WTC11 (cell line): ENCODE measurements at places on chromosomes 7 and 10. TPM values are rescaled to one million over a fixed set of nuclear protein-coding genes. Genes with fewer than 3 reads are reported as not detected.

GRCh38 chr7:29606287-29606721 lies 42.7 kb downstream of the PRR15 start:
- DNase-seq: no peak
- peaks cover 27% of the 10 kb centered on the region for H3K4me1 ChIP-seq
- H3K27me3 ChIP-seq: peaks cover 7% of the 10 kb centered on the region
- no peak overlapping the region for H3K4me3 ChIP-seq

Gene HTR7
- 8.9 to 11.2 TPM (median 9.3 TPM) in 3 replicates for total RNA-seq

- H3K4me1 ChIP-seq: 0 out of 2 replicates have a peak, but pooled peaks cover 3% of the 10 kb centered on the region
- H3K27me3 ChIP-seq: peaks cover 27% of the 10 kb centered on the region
- peak; percentile 97 for DNase-seq
- no peak within 1 kb of the TSS; the same call in 1 of the 2 replicates for H3K27ac ChIP-seq
Observed at GRCh38 chr7:92178928-92179924, at the start of gene LRRD1. Gene LRRD1, minus strand, starts transcription at chr7:92179142. Its CDS starts 13,940 bp downstream, at chr7:92165202.

DNA sequence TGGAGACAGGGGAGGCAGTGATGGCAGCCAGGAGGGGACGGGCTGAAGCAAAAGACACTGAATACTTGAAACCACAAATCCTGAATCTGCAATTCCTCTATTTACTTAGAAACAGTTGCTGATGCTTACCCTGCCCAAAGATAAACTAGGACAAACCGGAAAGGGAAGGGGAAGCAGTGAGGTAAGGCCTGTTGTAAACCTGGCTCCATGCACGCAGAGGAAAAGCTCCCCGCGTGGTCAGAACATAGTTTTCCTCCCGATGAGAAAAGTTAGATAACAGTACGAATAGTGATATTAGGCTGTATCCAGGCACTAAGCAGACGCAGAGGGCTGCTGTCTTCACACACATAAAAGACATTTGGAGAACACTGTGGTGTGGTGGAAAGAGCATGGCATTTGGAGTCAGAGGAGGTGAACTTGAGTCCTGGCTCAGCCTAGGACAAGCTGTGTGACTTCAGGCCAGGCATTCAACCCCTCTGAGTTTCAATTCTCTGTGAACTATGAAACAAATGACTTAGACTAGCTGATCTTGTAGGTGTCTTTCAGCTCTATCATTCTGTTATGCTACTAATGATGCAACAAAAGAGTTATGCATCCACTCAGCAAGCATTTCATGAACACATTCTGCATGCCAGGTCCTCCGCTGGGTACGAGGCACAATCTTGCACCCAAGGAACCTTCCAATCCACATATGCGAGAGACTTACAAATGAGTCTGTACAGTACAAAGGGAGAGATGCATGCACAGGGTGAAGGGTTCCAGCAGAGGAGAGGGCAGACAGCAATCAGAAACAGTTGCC lies 80.9 kb downstream of the SORBS1 start:
- no peak overlapping the region for H3K4me3 ChIP-seq
- H3K36me3 ChIP-seq: peaks cover 9% of the 10 kb centered on the region; the same call in 1 of the 2 replicates
- H3K4me1 ChIP-seq: peaks cover 56% of the 10 kb centered on the region
- no peaks in the 10 kb centered on the region for H3K27me3 ChIP-seq
- no peak for DNase-seq

- H3K4me3 ChIP-seq: no peak overlapping the region
- no peak overlapping the region for H3K27ac ChIP-seq
- H3K36me3 ChIP-seq: no peaks in the 10 kb centered on the region
- H3K4me1 ChIP-seq: peaks cover 19% of the 10 kb centered on the region
- no peaks in the 10 kb centered on the region for H3K27me3 ChIP-seq
Observed at GRCh38 chr10:116721547-116722392, 20.6 kb downstream of the HSPA12A start.

DNA sequence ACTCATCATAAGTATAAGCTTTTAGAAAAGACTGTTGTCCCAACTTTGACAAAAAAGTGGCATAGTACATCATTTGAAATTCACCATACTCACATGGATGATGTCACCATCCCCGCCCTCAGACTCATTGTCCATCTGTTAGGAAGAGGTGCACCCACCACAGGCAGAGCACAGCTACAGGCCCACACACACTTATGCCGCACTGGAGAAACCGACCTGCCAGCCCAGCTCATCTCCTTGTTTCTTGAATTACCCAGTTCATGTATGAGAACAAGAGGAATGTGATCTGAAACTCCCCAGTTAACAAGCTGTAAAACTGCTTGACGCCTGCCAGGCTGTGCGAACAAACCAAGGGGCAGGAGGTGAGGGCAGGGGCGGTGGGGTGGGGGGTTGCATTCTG lies 312.0 kb downstream of the DPP6 start:
- H3K4me3 ChIP-seq: no peak overlapping the region
- no peak for DNase-seq
- peaks cover 15% of the 10 kb centered on the region for H3K27me3 ChIP-seq
- no peaks in the 10 kb centered on the region for H3K4me1 ChIP-seq

DNA sequence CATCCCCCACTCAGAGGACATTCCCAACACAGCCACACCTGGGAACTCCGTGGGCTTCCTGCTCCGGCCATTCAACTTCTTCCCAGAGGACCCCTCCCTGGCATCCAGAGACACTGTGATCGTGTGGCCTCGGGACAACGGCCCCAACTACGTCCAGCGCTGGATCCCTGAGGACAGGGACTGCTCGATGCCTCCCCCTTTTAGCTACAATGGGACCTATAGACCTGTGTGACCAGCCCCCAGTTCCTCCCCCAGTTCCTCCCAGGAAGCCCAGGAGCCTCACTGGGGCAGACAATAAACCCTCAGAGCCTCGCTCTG lies 8.6 kb downstream of the AOC1 start:
- no peak for DNase-seq
- H3K4me3 ChIP-seq: no peak overlapping the region
- peaks cover 5% of the 10 kb centered on the region; the same call in 1 of the 2 replicates for H3K36me3 ChIP-seq
- peaks cover 4% of the 10 kb centered on the region; the same call in 1 of the 2 replicates for H3K27me3 ChIP-seq

GRCh38 chr7:45573204-45573603 lies 964 bp upstream of the ADCY1 start:
- peaks cover 48% of the 10 kb centered on the region for H3K27me3 ChIP-seq
- no peak overlapping the region for H3K27ac ChIP-seq
- no peaks in the 10 kb centered on the region for H3K36me3 ChIP-seq
- peak overlapping the region; percentile 75 for H3K4me3 ChIP-seq
- H3K4me1 ChIP-seq: peaks cover 36% of the 10 kb centered on the region

DNA sequence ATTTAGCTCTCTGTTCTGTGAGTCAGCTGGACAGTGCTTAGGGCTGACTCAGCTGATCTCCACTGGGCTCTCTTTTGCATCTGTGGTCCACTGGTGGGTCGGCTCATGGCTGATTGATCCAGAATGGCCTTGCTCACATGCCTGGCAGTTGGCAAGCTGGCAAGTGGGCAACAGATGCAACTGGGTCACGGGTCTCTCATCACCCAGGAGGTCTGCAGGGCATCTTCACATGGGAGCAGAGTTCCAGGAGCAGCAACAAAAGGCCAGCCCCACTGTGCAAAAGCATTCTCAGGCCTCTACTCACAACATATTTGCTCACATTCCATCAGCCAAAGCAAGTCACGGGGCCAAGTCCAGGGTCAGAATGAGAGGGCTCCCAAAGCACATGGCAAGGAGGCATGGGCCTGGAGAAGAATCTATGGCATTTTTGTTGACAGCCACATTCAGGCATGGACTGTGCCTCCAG lies 98.8 kb downstream of the OAT start:
- H3K4me3 ChIP-seq: no peak overlapping the region
- no peaks in the 10 kb centered on the region for H3K4me1 ChIP-seq
- H3K27me3 ChIP-seq: no peaks in the 10 kb centered on the region
- no peak for DNase-seq

Gene YKT6
- 82.2 to 102 TPM (median 83.7 TPM) in 3 replicates for total RNA-seq

- H3K27ac ChIP-seq: peak overlapping the region; percentile 96
- peak overlapping the region; percentile 92 for H3K4me3 ChIP-seq
- DNase-seq: peak; percentile 58
Observed at GRCh38 chr10:43407576-43408330, 1.2 kb downstream of the HNRNPF start.

DNA sequence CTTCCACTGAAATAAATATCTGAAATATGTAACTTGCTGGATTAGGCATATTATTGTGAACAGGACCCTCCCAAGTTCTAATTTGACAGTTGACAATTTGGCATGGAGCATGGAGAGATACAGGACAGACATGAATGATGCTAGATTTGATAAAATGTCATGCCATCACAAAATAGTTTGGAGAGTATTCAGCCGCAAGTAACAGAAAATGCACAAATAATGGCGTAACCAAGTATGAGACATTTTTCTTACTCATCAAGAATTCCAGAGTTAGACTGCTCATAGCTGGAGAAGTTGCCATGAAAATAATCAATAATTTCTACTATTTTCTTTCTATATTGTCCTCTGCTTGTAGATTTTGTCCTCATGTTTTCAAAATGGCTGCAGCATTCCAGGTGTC lies 45.5 kb upstream of the GPAM start:
- no peak overlapping the region for H3K27ac ChIP-seq
- H3K4me3 ChIP-seq: no peak overlapping the region
- H3K36me3 ChIP-seq: peaks cover 3% of the 10 kb centered on the region; the same call in 1 of the 2 replicates
- no peaks in the 10 kb centered on the region for H3K27me3 ChIP-seq
- H3K4me1 ChIP-seq: peaks cover 10% of the 10 kb centered on the region

GRCh38 chr7:23759671-23760391 lies 49.8 kb downstream of the STK31 start:
- no peak for DNase-seq
- no peak overlapping the region for H3K27ac ChIP-seq
- no peak overlapping the region for H3K4me3 ChIP-seq
- no peaks in the 10 kb centered on the region for H3K36me3 ChIP-seq
- peaks cover 5% of the 10 kb centered on the region; the same call in 1 of the 2 replicates for H3K27me3 ChIP-seq

GRCh38 chr7:22934023-22934422 lies 79.9 kb downstream of the HYCC1 start:
- H3K36me3 ChIP-seq: peaks cover 7% of the 10 kb centered on the region
- H3K4me1 ChIP-seq: peaks cover 29% of the 10 kb centered on the region
- H3K27ac ChIP-seq: peak overlapping the region; percentile 87
- no peak overlapping the region for H3K4me3 ChIP-seq
- H3K27me3 ChIP-seq: no peaks in the 10 kb centered on the region

Gene LRIT1
- not detected in 3 replicates for total RNA-seq

Gene OGDHL
- total RNA-seq: 35.1 to 42.0 TPM (median 36.5 TPM) in 3 replicates

DNA sequence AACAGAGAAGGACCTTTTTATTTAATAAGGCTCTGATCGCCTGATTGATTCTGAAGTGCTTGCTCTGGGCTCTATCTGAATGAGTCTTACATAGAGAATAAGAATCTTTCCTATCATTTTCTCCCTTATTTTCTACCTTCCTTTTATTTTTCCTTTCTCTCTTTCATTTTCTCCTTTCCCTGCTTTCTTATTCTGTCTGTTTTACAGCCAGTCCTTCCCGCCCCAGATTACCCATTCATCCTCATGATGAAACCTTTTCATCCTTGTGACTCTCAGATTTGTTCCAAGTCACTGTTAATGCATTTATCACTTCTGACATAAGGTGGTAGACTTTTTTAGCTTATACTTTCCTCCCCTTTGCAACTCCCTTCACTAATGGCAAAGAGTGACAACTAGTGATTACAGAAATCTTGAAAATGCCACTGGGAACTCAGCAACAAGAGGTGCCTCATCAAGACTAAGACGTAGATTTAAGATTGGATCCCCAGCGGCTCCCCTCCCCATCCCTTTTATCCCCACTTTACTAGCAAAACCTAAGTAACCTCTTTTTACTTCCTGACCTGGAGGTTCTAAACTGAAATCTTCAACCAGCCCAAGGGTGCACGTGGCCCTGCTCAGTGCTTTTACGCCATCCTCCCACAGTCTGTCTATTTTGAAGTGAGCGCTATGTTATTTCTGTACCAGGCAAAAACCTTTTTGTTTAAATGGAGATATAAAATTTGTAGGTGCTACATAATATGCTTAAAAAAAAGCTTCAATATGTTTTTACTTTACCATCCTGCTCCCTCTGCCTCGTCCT lies 179.8 kb downstream of the DYNC1I1 start:
- H3K4me3 ChIP-seq: no peak overlapping the region
- H3K36me3 ChIP-seq: no peaks in the 10 kb centered on the region
- no peaks in the 10 kb centered on the region; the same call in 1 of the 2 replicates for H3K4me1 ChIP-seq
- H3K27ac ChIP-seq: no peak overlapping the region
- H3K27me3 ChIP-seq: no peaks in the 10 kb centered on the region
- no peak for DNase-seq

GRCh38 chr10:124206616-124207015 lies 113.2 kb upstream of the CHST15 start:
- no peak for DNase-seq
- H3K27me3 ChIP-seq: no peaks in the 10 kb centered on the region; the same call in none of the 2 replicates
- no peaks in the 10 kb centered on the region for H3K4me1 ChIP-seq
- no peak overlapping the region for H3K4me3 ChIP-seq
